ENCODE measurements at places on chromosomes 12 and 14. TPM values are rescaled to one million over a fixed set of nuclear protein-coding genes. Genes with fewer than 3 reads are reported as not detected.

Gene KLRC3
- total RNA-seq = not detected

Gene GLT1D1
- total RNA-seq = 5.3 TPM

Gene RNASE2
- total RNA-seq = 6.0 TPM

Gene PIWIL1
- not detected for total RNA-seq

Gene MMP19
- total RNA-seq = 35.2 TPM

Gene CYP46A1
- 0.62 TPM for total RNA-seq

Gene TMEM30B
- 20.3 TPM for total RNA-seq

Gene KSR2
- total RNA-seq = 1.0 TPM

Gene GPR132
- total RNA-seq = 7.2 TPM

Gene PCED1B
- total RNA-seq = 13.4 TPM

Gene GZMB
- total RNA-seq = 7.6 TPM

- H3K4me3 ChIP-seq = no peak overlapping the region
- no peaks in the 10 kb centered on the region for H3K4me1 ChIP-seq
- no peak for DNase-seq
- no peaks in the 10 kb centered on the region for H3K27me3 ChIP-seq
- no peaks in the 10 kb centered on the region for H3K36me3 ChIP-seq
These were observed 110.2 kb downstream of the KIF21A start for GRCh38 chr12:39332661-39333175.

GRCh38 chr14:90661866-90662265 lies 154.4 kb downstream of the TTC7B start:
- H3K4me1 ChIP-seq = peaks cover 24% of the 10 kb centered on the region
- no peak overlapping the region for H3K4me3 ChIP-seq
- H3K27me3 ChIP-seq = no peaks in the 10 kb centered on the region
- peak overlapping the region; percentile 40 for H3K27ac ChIP-seq
- DNase-seq = peak; percentile 65

DNA sequence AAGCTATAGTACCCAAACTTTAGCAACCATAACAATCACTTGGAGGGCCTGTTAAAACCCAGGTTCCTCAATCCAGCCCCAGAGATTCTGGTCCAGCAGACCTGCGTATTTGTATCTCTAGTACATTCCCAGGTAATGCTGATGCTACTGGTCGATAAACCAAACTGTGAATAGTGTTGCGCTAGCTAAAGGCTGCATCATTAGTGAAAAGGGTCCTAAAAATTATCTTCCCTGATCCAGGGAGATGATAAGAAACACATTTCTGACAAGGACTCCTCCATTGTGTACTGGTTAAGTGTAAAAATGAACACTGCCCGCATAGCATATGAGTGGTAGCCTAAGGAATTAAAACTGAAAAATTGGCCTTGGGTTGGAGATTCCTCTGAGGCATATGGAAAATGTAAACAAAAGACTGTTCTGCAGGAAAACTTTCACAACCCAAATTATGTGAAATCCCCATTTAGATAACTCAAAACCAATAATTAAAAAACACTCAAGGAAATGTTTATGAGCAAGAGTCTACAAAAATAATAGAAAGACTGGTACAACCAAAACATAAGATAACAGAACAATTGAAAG lies 322.7 kb downstream of the CEP128 start:
- no peaks in the 10 kb centered on the region for H3K27me3 ChIP-seq
- H3K36me3 ChIP-seq = no peaks in the 10 kb centered on the region
- no peak overlapping the region for H3K4me3 ChIP-seq
- H3K4me1 ChIP-seq = no peaks in the 10 kb centered on the region

GRCh38 chr14:76514213-76514998 lies 138.5 kb downstream of the ESRRB start:
- DNase-seq = no peak
- no peaks in the 10 kb centered on the region for H3K36me3 ChIP-seq

- H3K4me3 ChIP-seq = no peak overlapping the region
- peak overlapping the region; percentile 77 for H3K27ac ChIP-seq
These were observed 1.1 kb upstream of the TRAF3 start for GRCh38 chr14:102775855-102776760.

- H3K4me3 ChIP-seq = no peak overlapping the region
- no peak overlapping the region for H3K27ac ChIP-seq
- H3K36me3 ChIP-seq = peaks cover 7% of the 10 kb centered on the region
- H3K4me1 ChIP-seq = no peaks in the 10 kb centered on the region
- no peaks in the 10 kb centered on the region for H3K27me3 ChIP-seq
These were observed 23.8 kb downstream of the IL31 start for GRCh38 chr12:122150127-122150681.

- no peaks in the 10 kb centered on the region for H3K27me3 ChIP-seq
- peak; percentile 26 for DNase-seq
- peaks cover 86% of the 10 kb centered on the region for H3K36me3 ChIP-seq
- peak overlapping the region; percentile 53 for H3K27ac ChIP-seq
- peaks cover 56% of the 10 kb centered on the region for H3K4me1 ChIP-seq
These were observed 19.2 kb downstream of the XRCC3 start for GRCh38 chr14:103696070-103696402.

DNA sequence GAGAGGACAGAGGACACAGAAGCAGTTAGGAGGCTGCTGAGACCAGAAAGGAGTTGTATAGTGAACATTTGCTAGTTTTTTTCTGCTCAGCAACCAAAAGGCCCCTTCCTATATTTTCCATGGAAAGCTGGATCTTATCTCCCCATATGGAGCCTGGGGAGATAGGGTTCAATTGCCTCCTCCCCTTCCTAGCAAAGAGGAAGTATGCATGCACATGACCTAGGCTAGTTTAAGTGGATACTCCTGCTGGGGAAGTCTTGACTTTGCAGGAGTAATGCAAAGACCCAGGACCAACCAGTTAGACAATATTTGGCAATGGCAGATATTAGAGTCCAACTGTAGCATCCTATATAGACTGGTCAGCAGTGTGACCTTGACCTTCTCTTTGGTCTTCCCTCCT lies 15.1 kb downstream of the CHD8 start:
- H3K36me3 ChIP-seq = no peaks in the 10 kb centered on the region
- H3K4me3 ChIP-seq = no peak overlapping the region
- no peak for DNase-seq

DNA sequence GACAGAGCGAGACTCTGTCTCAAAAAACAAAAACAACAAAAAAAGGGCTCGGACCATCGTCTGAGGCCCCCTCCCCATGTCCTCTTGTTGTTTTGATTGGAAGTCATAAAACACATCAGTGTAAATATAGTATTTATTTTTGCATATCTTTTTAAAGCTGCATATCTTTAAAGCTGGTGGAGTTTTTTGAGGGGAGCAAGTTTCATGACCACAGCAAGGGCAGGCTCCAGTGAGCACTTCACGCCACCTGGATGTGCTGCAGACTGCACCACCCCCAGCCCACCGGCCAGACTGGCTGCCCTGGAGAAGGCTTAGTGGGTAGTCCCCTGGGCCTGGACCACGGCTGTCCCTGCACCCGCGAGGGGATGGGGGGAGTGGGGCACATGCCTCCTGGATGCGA lies 11.9 kb upstream of the BCL7A start:
- DNase-seq = peak; percentile 25
- H3K36me3 ChIP-seq = no peaks in the 10 kb centered on the region
- no peak overlapping the region for H3K4me3 ChIP-seq
- no peaks in the 10 kb centered on the region for H3K4me1 ChIP-seq

- H3K36me3 ChIP-seq = no peaks in the 10 kb centered on the region
- peaks cover 4% of the 10 kb centered on the region for H3K4me1 ChIP-seq
- peak overlapping the region; percentile 52 for H3K4me3 ChIP-seq
- no peak for DNase-seq
- H3K27me3 ChIP-seq = no peaks in the 10 kb centered on the region
- peak overlapping the region; percentile 52 for H3K27ac ChIP-seq
These were observed 18.5 kb upstream of the DHRS7 start for GRCh38 chr14:60183741-60184140.

DNA sequence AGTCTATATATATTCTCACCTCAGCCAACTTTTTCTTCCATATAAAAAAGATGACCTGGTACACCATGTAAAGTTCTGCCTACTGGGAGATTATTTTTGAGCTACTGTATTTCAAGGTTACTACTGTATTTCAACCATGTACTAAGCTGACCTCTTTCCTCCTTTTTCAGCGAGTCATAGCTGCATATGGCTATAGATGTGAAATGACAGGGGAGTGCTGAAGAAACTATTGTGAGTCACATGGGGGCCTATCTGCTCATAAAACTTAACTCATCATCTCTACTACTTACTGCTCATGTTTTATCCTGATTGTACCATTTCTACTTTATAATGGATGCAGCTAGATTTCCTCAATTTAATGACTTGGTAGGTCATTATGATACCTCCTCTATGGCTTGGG lies 571.4 kb upstream of the ATP2B1 start:
- no peak for DNase-seq
- no peaks in the 10 kb centered on the region for H3K27me3 ChIP-seq
- no peaks in the 10 kb centered on the region for H3K36me3 ChIP-seq
- no peak overlapping the region for H3K4me3 ChIP-seq
- H3K27ac ChIP-seq = no peak overlapping the region

DNA sequence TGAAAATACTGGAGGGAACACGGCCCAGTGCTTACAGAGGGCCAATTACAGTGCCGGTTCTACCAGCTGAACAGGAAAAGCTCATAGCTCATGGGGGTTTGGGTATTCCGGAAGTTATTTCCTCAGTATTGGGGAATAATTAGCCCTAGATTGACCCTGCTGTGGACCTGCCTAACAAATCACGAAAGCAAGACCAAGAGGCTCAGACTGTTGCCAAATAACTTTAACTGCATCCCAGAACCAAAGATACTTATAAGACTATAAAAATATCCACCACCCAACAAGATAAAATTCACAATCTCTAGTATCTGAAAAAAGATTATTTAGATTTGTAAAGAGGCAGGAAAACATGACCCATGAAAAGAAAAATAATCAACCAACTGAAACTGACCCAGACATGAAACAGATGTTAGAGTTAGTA lies 8.0 kb upstream of the OR5AU1 start:
- H3K27ac ChIP-seq = no peak overlapping the region
- no peaks in the 10 kb centered on the region for H3K36me3 ChIP-seq
- DNase-seq = no peak

GRCh38 chr14:99476864-99477263 lies 3.8 kb downstream of the SETD3 start:
- peaks cover 37% of the 10 kb centered on the region for H3K4me1 ChIP-seq
- H3K4me3 ChIP-seq = no peak overlapping the region
- H3K27me3 ChIP-seq = no peaks in the 10 kb centered on the region
- H3K36me3 ChIP-seq = no peaks in the 10 kb centered on the region

GRCh38 chr12:10027311-10027710 lies 3.2 kb upstream of the CLEC9A start:
- no peaks in the 10 kb centered on the region for H3K4me1 ChIP-seq
- H3K36me3 ChIP-seq = no peaks in the 10 kb centered on the region
- H3K27ac ChIP-seq = no peak overlapping the region
- H3K4me3 ChIP-seq = no peak overlapping the region

DNA sequence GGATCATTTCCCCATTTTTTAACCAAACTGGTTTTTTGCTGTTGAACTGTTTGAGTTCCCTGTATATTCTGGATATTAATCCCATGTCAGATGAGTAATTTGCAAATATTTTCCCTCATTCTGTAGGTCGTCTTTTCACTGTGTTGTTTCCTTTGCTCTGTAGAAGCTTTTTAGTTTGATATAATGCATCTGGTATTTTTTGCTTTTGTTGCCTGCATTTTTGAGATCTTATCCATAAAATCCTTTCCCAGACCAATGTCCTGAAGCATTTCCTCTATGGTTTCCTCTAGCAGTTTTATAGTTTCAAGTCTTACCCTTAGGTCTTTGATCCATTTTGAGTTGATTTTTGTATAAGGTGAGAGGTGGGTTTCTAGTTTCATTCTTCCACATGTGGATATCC lies 71.3 kb downstream of the LRP6 start:
- no peak overlapping the region for H3K27ac ChIP-seq
- no peak for DNase-seq
- H3K4me1 ChIP-seq = no peaks in the 10 kb centered on the region
- no peaks in the 10 kb centered on the region for H3K27me3 ChIP-seq
- H3K4me3 ChIP-seq = no peak overlapping the region

- no peaks in the 10 kb centered on the region for H3K4me1 ChIP-seq
- H3K27ac ChIP-seq = no peak overlapping the region
- no peak for DNase-seq
- H3K4me3 ChIP-seq = no peak overlapping the region
- H3K36me3 ChIP-seq = no peaks in the 10 kb centered on the region
These were observed 93.5 kb upstream of the CEP83 start for GRCh38 chr12:94553130-94553519.

DNA sequence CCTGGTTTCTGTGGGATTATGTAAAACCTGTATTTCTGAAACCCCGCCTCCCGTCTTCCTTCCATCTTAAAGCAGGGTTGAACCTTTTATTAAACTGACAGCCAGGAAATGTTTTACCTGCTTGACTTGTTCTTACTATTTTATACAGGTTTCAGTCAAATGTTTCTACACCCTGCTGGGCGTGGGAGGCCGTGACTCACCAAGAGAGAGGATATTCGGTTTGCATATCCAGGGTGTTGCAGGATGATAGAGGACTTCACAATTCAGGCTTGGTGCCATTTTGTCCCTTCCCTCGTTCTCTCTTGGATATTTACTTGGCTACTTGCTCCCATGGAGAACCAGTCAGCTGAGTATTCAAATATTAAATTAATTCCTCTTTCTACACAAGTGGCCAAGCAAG lies 69.7 kb downstream of the ARF6 start:
- H3K4me3 ChIP-seq = no peak overlapping the region
- no peaks in the 10 kb centered on the region for H3K4me1 ChIP-seq
- no peak for DNase-seq
- H3K27ac ChIP-seq = peak overlapping the region; percentile 7

GRCh38 chr14:57512220-57512619 lies 18.6 kb upstream of the CCDC198 start:
- no peak for DNase-seq
- no peak overlapping the region for H3K4me3 ChIP-seq
- no peaks in the 10 kb centered on the region for H3K4me1 ChIP-seq

GRCh38 chr12:65339161-65339560 lies 60.7 kb downstream of the MSRB3 start:
- H3K27me3 ChIP-seq = no peaks in the 10 kb centered on the region
- H3K4me1 ChIP-seq = no peaks in the 10 kb centered on the region
- no peak overlapping the region for H3K4me3 ChIP-seq
- H3K36me3 ChIP-seq = no peaks in the 10 kb centered on the region

GRCh38 chr12:21773806-21774205 lies 700 bp downstream of the KCNJ8 start:
- H3K27me3 ChIP-seq = peaks cover 17% of the 10 kb centered on the region
- H3K4me1 ChIP-seq = no peaks in the 10 kb centered on the region
- no peak for DNase-seq
- no peaks in the 10 kb centered on the region for H3K36me3 ChIP-seq
- peak overlapping the region; percentile 70 for H3K27ac ChIP-seq

- H3K27ac ChIP-seq = no peak overlapping the region
- H3K4me3 ChIP-seq = no peak overlapping the region
- H3K4me1 ChIP-seq = no peaks in the 10 kb centered on the region
- no peak for DNase-seq
- no peaks in the 10 kb centered on the region for H3K36me3 ChIP-seq
- no peaks in the 10 kb centered on the region for H3K27me3 ChIP-seq
These were observed 368.3 kb downstream of the ADGRD1 start for GRCh38 chr12:131321988-131322387.

DNA sequence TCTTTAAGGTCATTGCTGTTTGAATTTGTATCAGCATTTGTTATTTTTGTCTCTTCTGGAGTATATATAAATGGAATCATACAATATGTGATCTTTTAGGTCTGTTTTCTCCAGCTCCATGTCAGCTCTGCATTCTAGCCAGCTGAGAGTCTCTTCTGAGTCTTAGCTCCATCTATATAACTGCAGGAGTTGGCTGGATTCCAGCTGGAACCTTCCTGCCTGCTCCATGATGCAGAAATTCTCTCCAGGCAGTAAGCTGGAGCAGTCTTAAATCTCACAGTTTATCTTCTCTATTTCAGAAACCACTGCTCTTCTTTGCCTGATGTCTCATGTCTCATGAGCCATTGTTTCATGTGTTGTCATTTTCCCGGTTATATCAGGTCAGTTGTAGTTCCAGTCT lies 827.6 kb downstream of the NRXN3 start:
- H3K36me3 ChIP-seq = no peaks in the 10 kb centered on the region
- H3K4me1 ChIP-seq = no peaks in the 10 kb centered on the region
- H3K27ac ChIP-seq = no peak overlapping the region
- DNase-seq = no peak
- no peaks in the 10 kb centered on the region for H3K27me3 ChIP-seq

All from lower lobe of right lung (tissue), 2 donors.